ENCODE measurements at places on chromosomes 12 and 14. TPM values are rescaled to one million over a fixed set of nuclear protein-coding genes. Genes with fewer than 3 reads are reported as not detected.

NFATC4 gene
- 54.5 TPM for total RNA-seq

GDF3 gene
- not detected for total RNA-seq

GYS2 gene
- not detected for total RNA-seq

IGFBP6 gene
- 457 TPM for total RNA-seq

PTGDR gene
- 0.29 TPM for total RNA-seq

SLC7A8 gene
- 13.9 TPM for total RNA-seq

PCED1B gene
- not detected for total RNA-seq

MYRFL gene
- not detected for total RNA-seq

STAC3 gene
- total RNA-seq, result 0.20 TPM

CCNT1 gene
- total RNA-seq, result 23.1 TPM

PPFIA2 gene
- total RNA-seq, result 0.64 TPM

SAMD15 gene
- 2.2 TPM for total RNA-seq

KNTC1 gene
- total RNA-seq, result 4.5 TPM

CCDC177 gene
- total RNA-seq, result not detected

RD3L gene
- not detected for total RNA-seq

KCNC2 gene
- total RNA-seq, result not detected

IRAK3 gene
- 18.7 TPM for total RNA-seq

CCDC88C gene
- 1.6 TPM for total RNA-seq

BCL7A gene
- 2.6 TPM for total RNA-seq

HECTD4 gene
- 11.3 TPM for total RNA-seq

AQP6 gene
- 0.37 TPM for total RNA-seq

APOF gene
- not detected for total RNA-seq

DNAI7 gene
- total RNA-seq, result 0.12 TPM

ACADS gene
- 24.5 TPM for total RNA-seq

SGPP1 gene
- 20.4 TPM for total RNA-seq

AP5M1 gene
- total RNA-seq, result 16.1 TPM

CD4 gene
- 0.75 TPM for total RNA-seq

SYNE3 gene
- total RNA-seq, result 34.0 TPM

GUCY2C gene
- not detected for total RNA-seq

SIX6 gene
- not detected for total RNA-seq

NPFF gene
- total RNA-seq, result not detected

ASIC1 gene
- total RNA-seq, result 20.7 TPM

SERPINA3 gene
- 731 TPM for total RNA-seq
